ENCODE measurements at places on chromosomes 4 and X.

DNA sequence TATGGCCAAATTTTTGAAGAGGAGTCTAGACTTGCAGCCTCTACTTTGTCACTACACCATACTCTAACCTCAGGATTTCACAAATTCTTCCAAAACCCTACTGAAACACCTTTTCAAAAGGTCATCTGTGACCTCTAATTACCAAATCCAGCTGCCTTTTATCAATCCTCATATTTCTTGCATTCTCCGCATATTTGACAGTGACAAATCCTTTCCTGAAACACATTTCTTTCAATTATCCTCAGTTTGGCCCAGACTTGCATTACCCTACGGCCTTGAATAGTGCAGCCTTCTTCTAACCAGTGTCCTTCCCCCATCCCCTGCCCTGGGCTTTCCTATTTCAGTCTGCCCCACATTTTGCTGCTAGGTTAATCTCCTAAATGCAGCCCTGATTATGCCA, 25.5 kb downstream of the MID2 start:
- no peak for DNase-seq

DNA sequence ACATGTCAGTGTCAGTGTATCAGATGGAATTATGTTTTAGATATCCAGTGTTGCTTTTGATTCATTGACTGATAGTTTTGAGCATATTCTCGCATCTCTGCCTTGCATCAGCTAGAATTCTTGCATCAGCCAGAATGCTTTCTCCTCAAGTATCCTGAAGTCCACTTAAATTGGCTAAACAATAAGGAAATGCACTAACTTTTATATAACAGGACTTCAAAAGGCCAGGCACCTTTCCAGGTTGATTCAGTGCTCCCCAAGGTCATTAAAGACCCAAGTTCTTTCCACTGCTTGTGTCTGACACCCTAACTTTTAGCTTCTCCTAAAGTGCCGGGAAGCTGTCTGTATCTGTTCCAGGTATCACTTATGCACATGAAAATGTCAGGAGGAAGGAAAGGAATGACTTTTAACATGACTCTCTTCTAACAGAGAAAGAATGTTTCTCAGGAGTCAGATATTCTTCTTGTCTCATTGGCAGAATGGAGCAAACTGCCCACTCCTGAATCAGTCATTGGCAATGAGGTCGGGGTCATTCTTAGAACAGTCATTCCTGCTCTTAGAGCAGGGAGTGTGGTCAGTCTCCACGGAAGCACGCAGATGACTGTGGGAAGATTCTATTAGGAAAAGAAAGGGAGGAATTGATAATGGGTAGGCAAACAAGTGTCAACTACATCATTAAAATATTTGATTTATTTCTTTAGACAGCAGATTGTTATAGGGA, 92.9 kb upstream of the TLL1 start:
- DNase-seq, result no peak

DNA sequence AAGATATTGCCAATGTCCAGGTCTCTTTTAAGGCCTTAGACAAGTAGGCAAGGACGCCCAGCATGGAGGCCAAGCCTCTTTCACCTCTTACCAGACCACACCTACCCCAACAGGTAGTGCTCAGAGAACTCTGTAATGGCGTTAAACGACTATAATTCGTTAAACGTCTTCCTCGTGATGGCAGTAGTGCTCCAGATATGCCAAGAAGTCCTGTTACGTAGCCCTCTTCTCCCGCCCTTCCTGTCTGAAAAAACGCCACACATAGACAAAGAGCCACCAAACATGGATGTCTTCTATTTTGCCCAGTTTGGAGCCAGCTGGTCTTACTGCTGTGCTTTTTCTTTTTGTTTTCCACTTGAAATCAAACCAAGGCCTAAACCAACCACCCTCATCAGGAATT, 190.7 kb downstream of the OR13H1 start:
- no peak for DNase-seq

DNA sequence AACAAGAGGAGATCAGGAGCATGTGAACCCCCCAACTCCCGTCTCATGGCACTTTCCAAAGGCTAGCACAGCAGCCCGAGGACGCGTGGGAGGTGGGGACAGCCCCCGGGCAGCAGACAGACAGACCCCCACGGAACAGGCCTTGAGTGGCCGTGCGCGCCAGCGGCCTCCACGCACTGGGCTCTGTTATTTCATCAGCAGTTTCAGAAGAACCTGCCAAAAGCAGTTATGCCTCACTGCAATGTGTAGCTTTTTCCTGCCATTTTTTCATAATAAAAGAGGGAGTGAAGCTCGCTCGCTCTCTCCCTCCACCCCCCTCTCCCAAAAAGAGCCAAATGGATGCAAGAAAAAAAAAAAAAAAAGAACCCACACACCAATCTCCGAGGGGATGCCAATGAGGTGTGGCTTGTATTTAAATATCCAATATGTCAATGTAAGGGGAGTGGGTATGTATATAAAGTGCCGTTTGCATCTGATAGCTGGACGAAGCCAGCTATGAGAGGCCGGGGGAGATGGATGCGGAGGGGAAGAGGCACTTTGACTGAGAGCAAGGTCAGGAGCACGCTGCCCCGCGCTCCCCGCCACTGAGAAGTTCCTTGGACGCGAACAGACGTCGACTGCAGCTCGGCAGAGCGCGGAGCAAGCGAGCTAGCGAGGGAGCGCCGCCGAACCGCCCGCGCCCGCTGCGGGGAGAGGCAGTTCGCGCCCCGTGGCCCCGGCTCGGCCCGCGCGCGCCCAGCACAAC, at the start of gene FGF16:
TSS of gene FGF16 (plus strand) at position 482 of the 745 bp plus-strand sequence. CDS start 286 bp downstream, outside the sequence.
- no peak for DNase-seq

- DNase-seq, result peak; percentile 68
Observed at GRCh38 chrX:63922221-63922620, 137.2 kb upstream of the ARHGEF9 start.

DNA sequence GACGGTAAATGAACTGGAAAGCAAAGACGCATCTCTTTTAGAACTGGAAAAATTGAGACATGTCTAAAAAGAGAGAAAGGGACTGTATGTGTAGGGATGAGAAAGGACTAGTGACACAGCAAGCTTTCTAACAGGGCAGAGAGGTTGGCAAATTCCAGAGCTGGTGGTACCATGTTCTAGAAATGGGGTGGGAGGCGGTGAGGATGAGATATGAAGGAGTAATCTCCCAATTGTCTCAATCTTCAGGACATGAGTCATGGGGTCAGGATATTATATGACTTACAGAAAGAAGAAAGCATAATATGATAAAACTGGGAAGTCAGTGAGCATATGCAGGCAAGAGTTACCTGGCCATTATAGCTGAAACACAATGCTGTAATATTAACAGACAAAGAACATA, 14.2 kb downstream of the TAB3 start:
- DNase-seq, result peak; percentile 67

- peak; percentile 82 for DNase-seq
Observed at GRCh38 chr4:56641494-56642051, 39.5 kb downstream of the HOPX start.

All from NCI-H226 (cell line).